ENCODE measurements at places on chromosomes 12 and 14.
A peak's percentile ranks its signal among the peaks of the same experiment; 100 is the strongest.

DNA sequence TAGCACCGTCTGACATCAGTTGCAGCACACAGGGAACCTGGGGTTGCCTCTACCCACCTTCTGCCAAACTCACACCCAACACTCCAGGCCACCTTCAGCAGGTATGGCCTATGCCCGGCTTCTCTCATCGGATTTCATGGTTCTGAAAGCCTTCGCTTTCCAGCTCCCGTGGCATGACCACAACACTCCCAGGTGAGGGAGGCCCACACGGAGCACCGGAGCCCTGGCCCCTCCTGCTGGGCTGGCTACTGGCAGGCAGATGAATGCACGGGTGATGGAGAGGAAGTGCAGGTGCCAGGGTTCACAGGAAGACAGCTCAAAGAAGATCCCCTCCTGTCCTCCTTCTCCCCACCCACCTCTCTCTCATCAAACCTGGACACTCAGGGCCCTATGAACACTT is 37.2 kb downstream of the CACNA2D4 start:
- no peaks in the 10 kb centered on the region for H3K27me3 ChIP-seq
- no peaks in the 10 kb centered on the region for H3K36me3 ChIP-seq
- H3K4me1 ChIP-seq, result no peaks in the 10 kb centered on the region
- H3K4me3 ChIP-seq, result no peak overlapping the region

- H3K27ac ChIP-seq, result peak overlapping the region; percentile 37
- no peak overlapping the region for H3K4me3 ChIP-seq
- DNase-seq, result no peak
- no peaks in the 10 kb centered on the region for H3K4me1 ChIP-seq
- peaks cover 23% of the 10 kb centered on the region for H3K36me3 ChIP-seq
Observed at GRCh38 chr12:124420996-124421674, 126.2 kb downstream of the RFLNA start.

GRCh38 chr12:48122065-48122834 is 3.1 kb downstream of the PFKM start:
- peaks cover 23% of the 10 kb centered on the region for H3K36me3 ChIP-seq
- H3K27me3 ChIP-seq, result peaks cover 5% of the 10 kb centered on the region
- DNase-seq, result no peak
- H3K4me3 ChIP-seq, result no peak overlapping the region
- peaks cover 18% of the 10 kb centered on the region for H3K4me1 ChIP-seq

GRCh38 chr14:22289570-22289969 is 299.5 kb downstream of the DAD1 start:
- no peak overlapping the region for H3K4me3 ChIP-seq
- no peaks in the 10 kb centered on the region for H3K27me3 ChIP-seq
- no peaks in the 10 kb centered on the region for H3K4me1 ChIP-seq

DNA sequence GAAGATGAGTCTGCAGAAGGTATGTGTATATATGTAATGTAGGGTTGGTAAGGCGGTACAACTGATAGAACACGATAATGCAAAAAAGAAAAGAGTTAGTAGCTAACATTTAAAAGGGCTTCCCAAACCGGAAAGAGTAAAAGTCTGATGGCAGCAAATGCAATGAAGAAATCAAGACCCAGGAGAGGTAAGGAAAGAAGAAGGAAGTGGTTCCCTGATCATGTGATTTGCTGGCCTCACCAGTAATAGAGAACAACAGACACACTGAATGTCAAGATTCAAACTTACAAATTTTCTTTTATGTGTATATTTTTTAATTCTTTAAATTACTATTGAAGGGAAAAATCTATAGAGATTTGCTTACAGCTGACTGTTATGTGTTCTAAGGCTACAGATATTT is 18.4 kb downstream of the ZFC3H1 start:
- peak overlapping the region; percentile 51 for H3K27ac ChIP-seq
- H3K4me3 ChIP-seq, result no peak overlapping the region
- H3K27me3 ChIP-seq, result no peaks in the 10 kb centered on the region
- H3K36me3 ChIP-seq, result peaks cover 59% of the 10 kb centered on the region
- peaks cover 26% of the 10 kb centered on the region for H3K4me1 ChIP-seq
- DNase-seq, result no peak

DNA sequence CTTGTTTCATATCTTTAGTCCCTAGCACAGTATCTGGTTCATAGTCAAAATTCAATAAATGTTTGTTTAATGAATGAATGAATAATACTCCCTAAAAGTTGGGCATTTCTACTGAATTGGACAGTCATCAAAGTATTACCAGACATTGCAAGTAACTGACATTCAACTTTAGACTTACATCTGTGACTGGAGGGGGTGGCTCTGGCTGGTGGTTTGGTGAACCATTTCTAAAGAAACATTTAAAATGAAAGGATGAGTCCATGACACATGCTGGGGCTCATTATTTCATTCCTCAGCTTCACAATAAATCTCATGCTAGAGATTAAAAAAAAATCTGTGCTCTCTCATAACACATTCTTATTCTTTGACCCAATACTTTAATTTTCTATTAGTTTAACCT is 20.6 kb upstream of the CSRNP2 start:
- H3K27ac ChIP-seq, result peak overlapping the region; percentile 15
- no peak for DNase-seq
- H3K36me3 ChIP-seq, result peaks cover 65% of the 10 kb centered on the region
- H3K4me3 ChIP-seq, result no peak overlapping the region
- no peaks in the 10 kb centered on the region for H3K27me3 ChIP-seq
- peaks cover 7% of the 10 kb centered on the region for H3K4me1 ChIP-seq

GRCh38 chr12:121490401-121491281 is 90.2 kb downstream of the KDM2B start:
- H3K4me3 ChIP-seq, result no peak overlapping the region
- peaks cover 16% of the 10 kb centered on the region for H3K36me3 ChIP-seq
- no peaks in the 10 kb centered on the region for H3K27me3 ChIP-seq
- no peak for DNase-seq
- no peak overlapping the region for H3K27ac ChIP-seq

DNA sequence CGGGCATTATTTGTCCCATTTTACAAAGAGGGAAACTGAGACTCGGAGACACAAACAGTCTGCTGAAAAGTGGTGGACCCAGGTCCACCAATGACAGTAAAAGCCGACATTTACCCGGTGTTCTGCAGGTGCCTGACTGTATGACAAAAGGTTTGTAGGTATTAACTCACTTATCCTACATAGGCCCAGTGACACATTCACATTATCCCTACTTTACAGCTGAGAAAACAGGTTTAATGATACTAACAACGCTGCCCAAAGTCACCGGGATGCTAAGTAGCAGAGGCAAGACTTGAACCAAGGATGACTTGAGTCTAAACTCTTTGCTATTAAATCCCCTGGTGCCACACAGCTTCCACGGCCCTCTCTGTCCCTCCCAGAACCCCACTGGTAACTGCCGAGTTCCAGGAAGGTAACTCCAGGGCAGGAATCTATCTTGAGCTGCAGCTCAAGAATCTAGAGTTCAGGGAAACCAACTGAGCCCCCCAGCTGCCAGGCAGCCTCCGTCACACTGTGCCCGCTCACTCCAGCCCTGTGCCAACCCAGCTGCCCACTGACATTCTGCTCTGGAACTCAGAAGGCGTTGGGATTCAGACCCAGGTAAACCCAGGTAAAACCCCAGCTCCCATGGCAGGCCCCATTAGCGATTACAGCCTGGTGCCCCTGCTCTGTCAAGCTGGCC is 33.7 kb downstream of the SYNE3 start:
- peaks cover 48% of the 10 kb centered on the region for H3K4me1 ChIP-seq
- no peak for DNase-seq
- no peak overlapping the region for H3K4me3 ChIP-seq
- no peaks in the 10 kb centered on the region for H3K27me3 ChIP-seq

- H3K27ac ChIP-seq, result peak within 1 kb of the TSS; percentile 46
- H3K27me3 ChIP-seq, result peaks cover 8% of the 10 kb centered on the region
- H3K4me3 ChIP-seq, result peak within 1 kb of the TSS; percentile 93
- H3K36me3 ChIP-seq, result peaks cover 45% of the 10 kb centered on the region
- DNase-seq, result peak; percentile 71
Observed at GRCh38 chr12:57766464-57767304, at the start of gene CYP27B1. TSS of gene CYP27B1 (minus strand) at chr12:57767078. CDS start at chr12:57767041, 37 bp downstream.

GRCh38 chr14:24089890-24090289 is 4.2 kb upstream of the PCK2 start:
- peaks cover 19% of the 10 kb centered on the region for H3K4me1 ChIP-seq
- DNase-seq, result no peak
- no peak overlapping the region for H3K4me3 ChIP-seq
- H3K36me3 ChIP-seq, result peaks cover under 1% of the 10 kb centered on the region
- no peaks in the 10 kb centered on the region for H3K27me3 ChIP-seq

DNA sequence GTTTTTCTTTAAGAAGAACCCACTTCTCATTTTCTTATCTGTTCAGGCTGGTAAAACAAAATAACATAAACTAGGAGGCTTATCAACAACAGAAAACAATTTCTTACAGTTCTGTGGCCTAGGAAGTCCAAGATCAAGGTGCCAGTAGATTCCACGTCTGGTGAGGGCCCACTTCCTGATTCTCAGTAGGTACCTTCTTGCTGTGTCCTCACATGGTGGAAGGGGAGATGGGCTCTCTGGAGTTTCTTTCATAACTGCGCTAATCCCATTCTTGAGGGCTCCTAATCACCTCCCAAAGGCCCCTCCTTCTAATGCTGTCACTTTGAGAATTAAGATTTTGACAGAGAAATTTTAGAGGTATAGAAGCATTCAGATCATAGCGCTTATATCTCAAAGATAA is 33.4 kb downstream of the TXNRD1 start:
- H3K27me3 ChIP-seq, result peaks cover 6% of the 10 kb centered on the region
- no peak for DNase-seq
- no peaks in the 10 kb centered on the region for H3K36me3 ChIP-seq
- no peaks in the 10 kb centered on the region for H3K4me1 ChIP-seq
- no peak overlapping the region for H3K27ac ChIP-seq

DNA sequence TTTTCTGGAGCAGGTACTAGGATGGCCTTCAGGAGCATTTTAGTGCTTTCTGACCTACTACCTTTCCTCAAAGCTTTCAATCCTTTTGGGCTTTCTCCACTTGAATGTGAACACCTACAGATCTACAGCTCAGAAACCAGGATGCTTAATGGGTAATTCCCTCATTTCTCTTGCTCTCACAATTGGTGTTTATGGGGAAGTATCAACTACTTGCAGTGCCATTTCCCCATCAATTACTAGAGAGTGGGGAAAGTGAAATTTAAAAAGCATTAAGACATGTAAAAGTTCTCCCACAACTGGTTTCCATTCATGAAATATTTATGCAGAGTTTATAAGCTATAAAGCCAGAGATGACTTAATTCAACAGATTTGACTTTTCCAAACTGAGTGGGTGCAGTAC is 2.1 kb upstream of the YY1 start:
- H3K27ac ChIP-seq, result peak overlapping the region; percentile 96
- DNase-seq, result no peak
- peak overlapping the region; percentile 95 for H3K4me3 ChIP-seq
- peaks cover 42% of the 10 kb centered on the region for H3K36me3 ChIP-seq

DNA sequence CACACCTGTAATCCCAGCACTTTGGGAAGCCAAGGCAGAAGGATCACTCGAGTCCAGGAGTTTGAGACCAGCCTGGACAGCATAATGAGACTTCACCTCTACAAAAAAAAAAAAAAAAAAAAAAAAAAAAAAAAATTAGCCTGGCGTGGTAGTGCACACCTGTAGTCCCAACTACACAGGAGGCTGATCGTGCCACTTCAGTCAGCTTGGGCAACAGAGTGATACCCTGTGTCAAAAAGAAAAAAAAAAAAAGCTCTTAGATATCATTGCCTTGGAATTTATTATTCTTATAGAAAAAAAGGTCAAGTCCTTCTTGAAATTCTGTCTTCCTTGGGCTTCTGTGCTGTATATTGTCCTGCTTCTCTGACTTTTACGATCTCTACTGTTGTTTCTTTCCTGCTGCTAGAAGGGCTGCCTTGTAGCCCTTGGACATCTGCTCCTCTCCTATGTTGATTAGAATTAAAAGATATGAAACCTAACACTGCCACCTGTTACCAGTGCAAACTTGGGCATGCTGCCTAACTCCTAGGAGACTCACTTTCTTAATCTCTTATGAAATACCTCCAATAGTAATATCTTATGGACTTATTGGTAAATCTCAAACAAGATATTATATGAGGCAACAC is 5.7 kb downstream of the TMEM19 start:
- H3K4me1 ChIP-seq, result peaks cover 14% of the 10 kb centered on the region
- DNase-seq, result no peak
- peaks cover 6% of the 10 kb centered on the region for H3K36me3 ChIP-seq
- no peak overlapping the region for H3K27ac ChIP-seq
- no peaks in the 10 kb centered on the region for H3K27me3 ChIP-seq

- no peak overlapping the region for H3K27ac ChIP-seq
- no peak for DNase-seq
- no peaks in the 10 kb centered on the region for H3K27me3 ChIP-seq
- H3K4me1 ChIP-seq, result no peaks in the 10 kb centered on the region
Observed at GRCh38 chr12:113392988-113393579, 10.6 kb downstream of the SDS start.

- H3K27ac ChIP-seq, result no peak overlapping the region
- no peaks in the 10 kb centered on the region for H3K4me1 ChIP-seq
- H3K36me3 ChIP-seq, result no peaks in the 10 kb centered on the region
- H3K4me3 ChIP-seq, result no peak overlapping the region
Observed at GRCh38 chr12:108377260-108377659, 38.1 kb upstream of the CMKLR1 start.

DNA sequence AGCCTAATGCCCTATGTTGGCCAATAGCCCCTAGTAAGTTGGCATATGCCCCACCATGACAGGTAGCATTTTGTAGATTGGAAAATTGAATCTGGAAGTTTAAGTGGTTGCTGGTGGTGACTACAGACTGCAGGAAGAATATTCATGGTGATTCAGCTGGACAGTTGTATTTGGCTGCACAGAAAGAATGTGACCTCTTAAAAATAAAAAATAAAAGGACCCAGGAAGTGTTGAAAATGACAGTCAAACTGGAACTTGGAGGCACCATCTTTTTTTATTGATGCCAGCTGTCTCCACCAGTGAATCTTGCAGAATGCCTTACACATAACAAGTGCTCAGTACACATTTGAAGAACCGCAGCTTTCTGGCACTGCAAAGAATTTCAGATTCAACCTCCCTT is 73.9 kb downstream of the PRMT8 start:
- DNase-seq, result no peak
- H3K27ac ChIP-seq, result no peak overlapping the region
- H3K27me3 ChIP-seq, result peaks cover 13% of the 10 kb centered on the region
- no peak overlapping the region for H3K4me3 ChIP-seq
